ENCODE measurements at places on chromosomes 11 and 22. TPM values are rescaled to one million over a fixed set of nuclear protein-coding genes. Genes with fewer than 3 reads are reported as not detected.

The KCNQ1OT1 gene
- 0.72 TPM for total RNA-seq

The UBQLNL gene
- 0.32 TPM for total RNA-seq

DNA sequence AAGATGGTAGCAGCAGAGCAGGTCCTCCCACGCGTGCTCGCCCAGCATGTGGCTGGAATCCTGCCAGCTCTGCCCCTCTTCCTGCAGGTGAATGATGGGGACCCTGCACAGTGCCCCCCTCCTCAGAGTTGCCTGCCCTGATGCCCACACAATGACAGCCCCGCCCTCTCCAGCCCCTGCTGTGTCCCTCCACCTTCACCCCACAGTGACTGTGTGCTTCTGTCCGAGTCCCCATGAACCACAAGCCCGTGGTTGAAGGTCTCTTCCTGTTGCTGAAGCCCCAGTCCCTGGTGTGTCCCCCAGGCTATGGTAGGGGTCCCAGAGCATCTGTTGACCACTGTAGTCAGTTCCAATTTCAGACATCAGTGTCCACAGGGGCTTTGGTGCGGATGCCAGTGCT is 71.0 kb downstream of the BRD1 start:
- DNase-seq: no peak

DNA sequence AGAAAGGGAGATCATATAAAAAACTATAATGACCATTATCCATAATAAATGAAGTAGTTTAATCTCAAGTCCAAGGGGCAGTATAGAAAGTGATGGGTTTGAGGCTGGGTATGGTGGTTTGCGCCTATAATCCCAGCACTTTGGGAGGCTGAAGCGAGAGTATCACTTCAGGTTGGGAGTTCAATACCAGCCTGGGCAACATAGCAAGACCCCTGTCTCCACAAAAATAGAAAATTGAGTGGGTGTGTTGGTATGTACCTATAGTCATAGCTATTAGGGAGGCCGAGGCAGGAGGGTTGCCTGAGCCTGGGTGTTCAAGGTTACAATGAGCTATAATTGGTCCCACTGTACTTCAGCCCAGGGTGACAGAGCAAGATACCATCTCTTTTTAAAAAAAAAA is 23.9 kb downstream of the MED17 start:
- DNase-seq: no peak

- DNase-seq: no peak
Measured at GRCh38 chr11:82233201-82233600, 500.5 kb downstream of the FAM181B start.

DNA sequence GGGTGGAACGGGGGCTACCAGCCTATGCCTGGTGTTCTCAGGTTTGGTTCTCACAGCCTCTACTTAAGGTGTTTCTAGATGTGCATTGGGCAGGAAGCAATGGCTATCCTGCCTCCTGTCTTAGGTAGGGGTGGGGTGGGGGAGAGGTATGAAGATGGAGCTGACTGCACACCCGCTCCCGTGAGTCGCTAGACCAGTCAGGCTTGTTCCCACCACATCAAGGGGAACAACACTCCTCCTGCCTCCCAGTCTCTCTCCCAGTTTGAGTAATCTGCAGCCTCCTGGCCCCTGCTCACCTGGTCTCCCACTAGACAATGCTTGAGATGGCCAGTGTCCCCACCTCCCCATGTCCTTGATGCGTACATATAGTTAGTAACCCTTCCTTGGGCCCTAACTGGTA is 79.3 kb upstream of the TENM4 start:
- DNase-seq: no peak

DNA sequence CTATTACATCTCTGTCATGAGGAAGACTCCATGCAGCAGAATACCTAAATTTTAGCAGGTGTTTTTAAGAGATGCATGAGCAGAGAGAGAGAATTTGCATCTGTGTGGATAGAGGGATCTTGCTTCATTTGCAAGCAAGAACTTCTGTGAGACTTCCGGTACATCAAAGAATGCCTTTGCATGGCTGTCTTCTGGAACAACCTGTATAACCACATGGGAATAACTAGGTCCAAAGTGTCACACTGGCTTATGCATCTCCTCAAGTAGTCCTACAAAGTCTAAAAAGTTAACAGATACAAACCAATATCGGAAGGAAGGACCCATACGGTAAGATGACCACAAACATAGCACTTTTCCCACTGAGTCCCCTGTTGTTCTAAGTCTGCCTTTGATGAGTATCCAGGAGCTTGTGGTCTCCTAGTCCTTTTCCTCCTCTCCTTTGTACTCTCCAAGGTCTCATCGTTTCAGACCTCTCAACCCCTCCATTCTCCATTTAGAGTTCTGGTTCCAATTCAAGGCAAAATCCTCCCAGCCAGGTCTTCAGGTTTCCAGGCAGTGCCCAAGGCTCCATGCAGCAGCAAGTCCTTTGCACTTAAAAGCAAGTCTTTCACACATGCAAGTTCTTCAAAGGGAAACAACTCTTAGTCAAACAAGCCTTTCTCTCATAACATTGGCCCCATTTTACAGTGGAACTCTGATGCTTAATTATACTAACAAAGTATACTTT is 581.7 kb upstream of the ARHGAP42 start:
- no peak for DNase-seq

Data from CD4-positive, CD25-positive, alpha-beta regulatory T cell (primary cell).